ENCODE measurements at places on chromosomes 12 and 14. TPM values are rescaled to one million over a fixed set of nuclear protein-coding genes. Genes with fewer than 3 reads are reported as not detected.

ZC3H10 gene
- 5.8 TPM for total RNA-seq

IL26 gene
- not detected for total RNA-seq

FAIM2 gene
- 0.67 TPM for total RNA-seq

AQP5 gene
- not detected for total RNA-seq

RAD51AP1 gene
- 63.1 TPM for total RNA-seq

TMEM132C gene
- total RNA-seq = not detected

GLIPR1L1 gene
- not detected for total RNA-seq

RNF212B gene
- total RNA-seq = not detected

RDH12 gene
- total RNA-seq = not detected

GUCY2C gene
- total RNA-seq = not detected

REP15 gene
- total RNA-seq = 2.2 TPM

CYP46A1 gene
- 0.10 TPM for total RNA-seq

SYNJ2BP gene
- total RNA-seq = 25.5 TPM

WNT1 gene
- not detected for total RNA-seq

FGF6 gene
- not detected for total RNA-seq

COA8 gene
- 43.0 TPM for total RNA-seq

SYCP3 gene
- total RNA-seq = 0.04 TPM

SYNDIG1L gene
- not detected for total RNA-seq

OTUB2 gene
- 0.51 TPM for total RNA-seq

NYNRIN gene
- total RNA-seq = 11.9 TPM

PMEL gene
- total RNA-seq = 1.3 TPM

SRRM4 gene
- not detected for total RNA-seq

TAS2R13 gene
- total RNA-seq = 1.3 TPM

MMP17 gene
- total RNA-seq = 2.3 TPM

BICDL1 gene
- total RNA-seq = 0.18 TPM

KLRC2 gene
- total RNA-seq = not detected

PLEKHG7 gene
- not detected for total RNA-seq

MDP1 gene
- 16.9 TPM for total RNA-seq

DAO gene
- not detected for total RNA-seq

TMPRSS12 gene
- not detected for total RNA-seq
